ENCODE measurements at places on chromosomes 2 and 18.

- no peak for DNase-seq
Observed at GRCh38 chr18:21327101-21327500, 85.1 kb downstream of the GREB1L start.

DNA sequence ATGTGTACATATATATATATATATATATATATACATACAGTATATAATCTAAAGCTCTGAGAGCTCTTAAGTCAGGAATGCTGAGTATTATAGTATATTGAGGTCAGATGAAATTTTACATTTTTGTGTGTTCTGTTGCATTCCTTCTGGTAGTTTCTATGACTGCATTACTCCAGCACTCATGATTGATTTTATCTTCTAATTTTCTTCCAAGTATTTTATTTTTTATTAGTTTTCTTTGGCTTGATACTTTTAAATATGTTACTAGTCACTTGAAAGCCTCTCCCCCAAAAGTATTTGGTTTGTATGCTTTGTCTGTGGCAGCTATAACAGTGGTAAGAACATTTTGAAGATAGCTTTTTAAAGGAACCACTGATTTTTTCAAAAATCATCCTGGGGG lies 25.0 kb downstream of the METTL21A start:
- no peak for DNase-seq

DNA sequence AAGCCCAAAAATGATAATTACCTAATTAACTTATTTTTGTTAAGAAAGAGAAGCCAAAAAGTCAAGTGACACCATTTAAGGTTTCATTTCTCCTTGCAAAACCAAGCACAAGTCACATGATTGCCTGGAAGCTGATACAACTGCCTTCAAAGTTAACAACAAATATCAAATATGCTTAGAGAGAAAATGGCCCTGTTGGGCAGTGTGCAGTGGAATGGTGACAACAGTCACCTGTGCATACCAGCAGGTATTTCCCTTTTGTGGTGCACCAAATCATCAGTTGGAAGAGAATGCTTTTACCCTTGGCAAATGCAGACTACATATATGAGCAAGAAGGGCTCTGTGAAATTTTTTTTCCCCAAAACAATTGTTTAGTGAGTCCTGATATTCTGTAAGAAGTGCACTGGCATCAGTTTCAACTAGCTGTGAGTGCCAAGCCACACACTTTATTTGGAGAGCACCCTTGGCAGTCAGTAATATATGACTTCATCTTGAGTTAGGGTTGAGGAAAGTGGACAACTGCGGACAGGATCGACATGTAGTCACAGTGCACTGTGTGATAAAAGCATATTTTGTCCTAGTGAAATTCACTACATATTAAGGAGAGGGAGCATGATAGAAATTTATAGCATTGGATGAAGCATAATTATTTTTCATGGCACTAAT lies 74.9 kb upstream of the DOCK10 start:
- DNase-seq = no peak

DNA sequence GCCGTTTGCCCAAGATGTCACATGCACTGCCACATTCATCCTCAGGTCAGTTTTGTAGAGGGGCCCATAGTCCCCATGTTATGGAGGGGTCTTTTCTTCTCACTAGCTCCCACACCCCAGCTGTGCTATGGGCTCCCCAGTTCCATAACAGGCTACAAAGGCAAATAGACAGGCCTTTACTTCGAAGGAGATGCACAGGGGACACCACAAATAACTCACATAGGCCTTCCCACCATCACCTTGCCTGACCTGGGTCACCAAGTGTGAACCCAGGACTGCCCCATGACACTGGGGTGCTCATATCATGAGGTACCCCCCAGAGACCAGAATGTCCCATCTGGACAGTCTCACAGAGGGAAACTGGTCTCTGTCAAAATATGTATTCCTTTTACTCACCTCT lies 15.0 kb upstream of the INO80C start:
- no peak for DNase-seq

DNA sequence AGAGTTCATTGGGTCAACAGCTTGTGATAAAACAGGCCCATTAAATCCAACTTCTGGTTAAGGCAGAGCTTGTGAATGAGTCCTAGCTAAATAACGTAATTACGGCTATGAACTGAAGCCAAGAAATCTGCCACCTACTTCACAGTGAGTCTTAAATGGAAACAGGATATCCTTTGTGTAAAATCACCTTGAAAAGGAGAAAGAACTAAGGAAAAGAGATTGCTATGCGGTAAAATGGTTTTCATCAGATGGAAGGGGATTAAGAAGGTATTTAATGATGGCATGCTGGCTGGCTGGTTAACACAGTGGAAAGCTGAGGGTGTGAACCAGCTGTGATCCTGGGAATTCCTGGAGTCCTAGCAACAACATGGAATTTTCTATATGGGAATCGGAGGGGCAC lies 156.6 kb downstream of the DOK6 start:
- DNase-seq = no peak
